ENCODE measurements at places on chromosomes 3 and 15.

- DNase-seq: no peak
Measured at GRCh38 chr3:59510576-59510975, 460.8 kb upstream of the CFAP20DC start.

DNA sequence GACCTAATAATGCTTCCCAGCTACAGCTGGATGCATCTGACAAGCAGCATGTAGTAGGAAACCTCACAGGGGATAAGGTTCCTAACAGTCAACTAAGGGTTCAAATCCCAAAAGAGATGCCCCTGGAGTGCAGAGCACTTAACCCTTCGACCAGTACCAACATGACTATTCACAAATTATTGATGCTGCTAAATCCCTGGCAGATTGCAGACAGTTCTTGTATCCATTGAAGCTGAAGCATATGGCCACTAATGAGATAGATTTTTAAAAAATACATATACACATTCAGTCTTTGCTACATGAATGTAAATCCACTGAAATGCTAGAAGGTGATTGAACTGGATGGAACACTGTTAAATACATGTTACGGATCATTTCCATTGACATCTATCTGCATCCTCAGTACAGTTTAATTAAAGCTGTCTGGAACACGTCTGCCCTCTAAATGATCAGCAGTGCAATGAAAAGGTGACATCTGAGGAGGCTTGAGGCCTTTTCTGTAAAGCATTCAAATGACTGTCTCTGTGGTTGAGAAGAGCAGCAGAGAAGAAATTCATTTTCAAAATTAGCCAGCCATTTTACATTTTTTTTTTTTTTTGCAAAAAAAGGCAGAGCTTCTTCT lies 19.5 kb upstream of the NANOGP8 start:
- DNase-seq: no peak

DNA sequence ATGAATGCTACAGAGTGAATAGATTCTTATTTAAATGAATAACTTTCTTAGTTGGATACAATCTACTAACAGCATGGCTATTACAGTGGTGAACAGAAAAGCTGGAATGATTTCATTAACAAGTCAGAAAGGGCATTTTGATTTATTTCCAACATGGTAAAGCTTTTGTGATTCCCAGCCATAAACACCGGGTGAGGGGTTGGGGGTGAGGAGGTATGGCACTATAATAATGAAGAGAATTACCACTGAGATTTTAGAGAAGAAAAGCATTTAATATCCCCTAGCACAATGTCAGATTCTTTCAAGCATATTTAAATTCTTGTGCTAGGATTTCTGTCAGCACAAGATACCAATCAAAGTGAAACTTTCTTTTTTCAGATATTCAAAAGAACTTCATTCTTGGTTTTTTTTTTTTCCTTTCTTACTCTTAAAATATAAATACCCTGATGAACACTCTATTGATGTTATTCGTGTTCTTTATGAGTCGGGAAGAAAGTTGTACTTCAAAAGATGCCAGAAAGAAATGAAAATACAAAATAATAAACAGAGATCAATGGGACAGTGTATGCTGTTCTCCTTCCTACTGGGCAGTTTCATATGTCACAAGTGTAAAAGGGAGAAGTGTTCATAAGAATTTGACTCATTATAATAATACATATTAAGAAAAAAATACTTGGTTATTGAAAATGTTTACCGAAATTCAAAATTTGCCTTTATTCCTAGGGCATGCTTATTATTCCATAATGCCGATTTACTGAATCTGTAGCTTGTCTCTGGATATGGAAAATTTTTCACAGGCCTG lies 522.8 kb downstream of the CADM2 start:
- no peak for DNase-seq

DNA sequence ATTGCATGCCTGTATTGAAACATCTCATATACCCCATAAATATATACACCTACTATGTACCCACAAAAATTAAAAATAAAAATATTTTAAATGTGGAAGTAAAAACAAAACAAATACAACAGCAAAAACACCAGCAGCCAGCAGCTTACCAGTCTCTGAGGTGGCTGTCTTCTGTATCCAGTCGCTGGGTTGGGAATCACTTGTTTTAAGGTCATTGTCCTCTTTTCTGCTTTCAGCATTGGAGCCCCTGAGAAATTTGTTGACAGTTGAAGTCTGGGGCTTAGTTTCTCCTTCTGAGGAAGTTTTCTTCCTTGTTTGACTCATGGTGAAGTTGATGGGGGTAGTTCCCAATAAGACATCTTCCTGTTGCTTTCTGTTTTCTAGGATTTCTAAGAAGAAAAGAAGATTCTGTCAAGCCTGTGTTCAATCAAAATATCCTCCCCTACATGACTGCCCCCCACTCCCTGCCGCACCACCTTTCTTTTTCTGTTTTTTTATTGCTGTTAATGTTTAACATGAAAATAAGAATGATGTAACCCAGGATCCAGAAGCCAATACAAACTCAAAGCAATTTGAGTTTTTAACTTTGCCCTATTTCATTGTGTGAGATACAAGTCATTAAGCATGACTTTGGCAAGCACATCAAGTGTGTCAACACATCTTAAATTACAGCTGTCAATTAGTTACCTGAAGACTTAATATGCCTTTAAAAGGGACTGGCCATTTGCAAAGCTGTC lies at the start of gene LRRC31:
Gene LRRC31 (minus strand): TSS at position 452 of the 737 bp plus-strand sequence. CDS start 128 bp downstream, at position 324.
- no peak for DNase-seq

GRCh38 chr3:50396502-50396901 lies 37.2 kb upstream of the TMEM115 start:
- no peak for DNase-seq

DNA sequence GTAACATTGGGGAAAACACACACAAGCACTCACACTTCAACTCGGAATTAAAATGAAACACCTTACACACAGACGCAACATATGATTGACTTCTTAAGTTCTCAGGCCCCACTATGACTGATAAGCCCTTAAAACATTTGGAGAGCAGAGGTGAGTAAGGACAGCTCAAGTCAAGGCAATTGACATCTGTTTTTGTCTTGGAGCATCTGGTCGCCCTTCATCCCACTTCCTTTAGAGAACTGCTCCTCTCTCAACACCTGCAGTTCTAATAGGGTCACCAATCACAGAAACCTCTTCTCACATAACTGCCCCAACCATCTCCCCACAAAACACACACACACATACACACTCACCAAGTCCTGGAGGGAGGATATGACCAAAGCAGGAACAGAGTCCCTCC lies 43.4 kb downstream of the ERC2 start:
- DNase-seq: no peak

GRCh38 chr3:58463181-58463941 lies 28.5 kb upstream of the KCTD6 start:
- DNase-seq: peak; percentile 44

DNA sequence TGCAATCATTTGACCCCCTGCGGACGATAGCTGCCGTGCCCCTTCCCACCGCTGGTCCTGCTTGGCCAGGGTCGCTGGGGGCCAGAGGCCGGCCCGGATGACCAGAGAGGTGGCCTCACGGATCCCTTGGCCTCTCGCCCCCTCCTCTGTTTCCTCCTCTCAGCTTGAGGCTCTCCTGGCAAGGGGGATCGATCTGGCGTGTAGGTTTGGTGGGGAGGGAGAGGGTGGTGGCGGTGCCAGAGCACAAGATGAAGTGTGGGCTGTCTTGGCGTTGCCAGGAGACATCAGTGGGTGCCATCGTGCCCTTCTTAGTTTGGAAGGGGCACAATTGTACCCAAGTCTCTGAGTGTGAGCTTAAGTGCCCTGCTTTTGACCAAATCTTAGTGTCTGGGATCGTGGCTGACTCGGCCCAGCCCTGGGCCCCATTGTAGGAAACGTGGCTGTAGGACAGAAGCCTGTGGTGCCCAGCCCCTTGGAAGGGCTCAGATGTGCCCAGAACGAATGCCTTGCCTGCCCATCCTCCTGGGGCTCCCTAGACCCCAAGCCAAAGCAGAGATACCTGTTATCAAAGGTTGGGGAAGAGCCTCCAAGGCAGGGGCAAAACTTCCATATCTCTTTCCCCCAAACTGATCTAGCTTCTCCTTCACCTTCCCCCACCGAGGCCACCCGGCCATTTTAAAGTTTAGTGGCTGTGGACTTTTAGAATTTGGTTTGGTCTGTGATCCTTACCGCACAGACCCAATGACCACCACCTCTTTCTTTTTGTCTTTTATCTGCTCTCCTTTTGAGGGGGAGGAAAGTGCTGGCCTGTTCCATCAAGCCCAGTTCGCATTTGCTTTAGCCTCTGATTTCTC lies 14.4 kb downstream of the NR2F2 start:
- DNase-seq: no peak

GRCh38 chr3:64143409-64144130 lies 81.7 kb downstream of the PRICKLE2 start:
- no peak for DNase-seq

DNA sequence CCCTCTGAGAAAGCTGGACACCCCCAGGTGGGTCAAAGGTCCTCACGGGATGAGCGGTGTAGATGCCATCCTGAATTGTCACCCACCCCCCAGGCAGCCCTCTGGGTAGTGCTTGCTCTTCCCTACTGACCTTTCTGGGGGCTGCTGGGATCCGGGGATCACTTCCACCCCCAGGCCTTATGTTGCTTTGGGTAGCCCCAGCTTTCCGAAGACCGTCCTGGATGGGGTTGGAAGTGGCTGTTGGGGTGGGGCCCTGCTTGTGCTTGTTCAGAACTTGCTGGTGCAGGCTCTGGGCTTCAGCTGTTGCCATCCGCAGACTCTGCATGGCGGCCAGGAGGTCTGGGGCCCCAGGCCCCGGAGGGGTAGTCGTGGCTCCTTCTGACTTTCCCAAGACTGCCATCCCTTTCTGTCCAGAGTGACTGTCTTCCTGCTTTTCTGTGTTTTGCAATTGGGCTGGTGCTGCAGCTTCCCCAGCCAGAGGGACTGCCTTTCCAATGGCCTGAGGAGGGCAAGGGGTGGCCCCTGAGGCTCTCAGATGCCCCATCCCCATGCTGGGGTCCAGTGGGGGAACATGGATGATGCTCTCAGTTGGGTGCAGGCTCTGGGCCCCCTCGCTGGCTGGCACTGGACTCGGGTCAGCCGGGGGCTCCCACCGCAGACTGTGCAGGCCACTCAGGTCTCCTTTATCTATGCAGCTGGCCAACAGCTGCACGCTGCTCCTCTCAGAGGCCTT lies 6.3 kb downstream of the XIRP1 start:
- no peak for DNase-seq

- DNase-seq: no peak
Measured at GRCh38 chr15:39792844-39793335, 10.2 kb upstream of the FSIP1 start.

GRCh38 chr15:27681038-27681437 lies 418.1 kb downstream of the OCA2 start:
- DNase-seq: no peak

GRCh38 chr3:1082108-1082507 lies 10.7 kb upstream of the CNTN6 start:
- no peak for DNase-seq

GRCh38 chr15:57343498-57343897 lies 32.8 kb upstream of the CGNL1 start:
- DNase-seq: no peak

DNA sequence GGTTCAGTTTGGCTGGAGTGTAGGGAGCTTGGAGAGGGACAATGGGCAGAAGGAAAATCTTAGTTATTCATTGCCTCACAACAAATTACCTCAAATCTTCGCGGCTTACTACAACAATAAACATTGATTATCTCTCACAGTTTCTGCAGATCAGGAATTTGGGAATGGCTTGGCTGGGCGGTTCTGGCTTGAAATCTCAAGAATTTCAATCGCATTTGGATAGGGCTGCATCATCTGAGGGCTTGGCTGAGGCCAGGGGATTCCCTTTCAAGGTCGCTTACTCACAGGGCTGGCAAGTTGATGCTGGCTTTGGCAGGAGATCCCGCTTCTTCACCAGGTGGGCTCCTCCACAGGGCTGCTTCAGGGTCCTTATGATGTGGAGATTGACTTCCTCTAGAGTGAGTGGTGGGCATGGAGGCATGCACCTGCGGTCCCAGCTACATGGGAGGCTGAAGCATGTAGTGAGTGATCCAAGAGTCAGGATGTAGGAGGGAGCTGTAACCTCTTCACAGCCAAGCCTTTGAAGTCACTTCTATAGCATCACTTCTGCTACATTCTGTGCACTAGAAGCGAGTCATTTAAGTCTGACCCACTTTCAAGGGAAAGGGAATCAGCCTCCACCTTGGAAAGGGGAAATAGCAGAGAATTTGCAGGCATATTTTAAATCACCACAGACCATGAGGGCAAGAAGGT lies 63.1 kb downstream of the CDC25A start:
- DNase-seq: no peak

- no peak for DNase-seq
Measured at GRCh38 chr3:114418724-114419543, 125.1 kb downstream of the TIGIT start.

- DNase-seq: no peak
Measured at GRCh38 chr3:98536456-98537017, 4.8 kb downstream of the GPR15 start.

DNA sequence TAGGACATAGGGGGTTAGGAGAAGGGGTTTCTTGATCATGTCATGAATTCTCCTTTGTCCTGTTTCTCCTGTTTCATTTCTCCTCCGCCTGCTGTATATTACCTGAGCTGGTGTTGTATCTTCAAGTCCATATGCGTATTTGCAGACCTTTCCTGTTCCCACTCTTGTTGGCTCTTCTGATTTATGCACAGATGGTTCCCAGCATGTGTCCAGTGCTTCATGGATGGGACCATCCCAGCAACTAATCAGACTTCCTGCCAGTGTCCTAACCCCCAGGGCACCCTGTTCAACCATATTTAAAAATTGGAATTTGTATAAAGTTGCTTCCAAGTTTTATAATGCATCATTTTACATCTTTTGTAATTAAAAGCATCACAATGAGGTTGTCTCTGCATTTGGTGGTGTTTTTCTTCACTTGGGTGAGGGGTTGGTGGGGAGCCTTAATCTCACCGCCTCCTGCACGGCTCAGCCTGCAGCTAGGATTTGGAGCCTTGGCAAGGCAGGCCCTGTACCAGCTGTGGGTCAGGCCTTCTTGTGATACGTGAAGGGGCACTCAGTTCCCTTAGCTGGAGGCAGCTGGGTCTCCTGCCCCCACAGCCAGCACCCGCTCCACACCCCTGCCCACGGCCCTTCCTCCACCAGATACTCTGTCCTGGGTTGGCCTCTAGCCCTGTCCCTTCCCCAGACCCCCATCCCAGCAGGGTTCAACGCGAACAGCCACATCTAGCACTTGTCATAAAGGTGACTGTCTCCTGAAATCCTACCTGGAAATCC lies 72.0 kb upstream of the BLM start:
- DNase-seq: no peak

- no peak for DNase-seq
Measured at GRCh38 chr15:73925848-73926218, 429 bp upstream of the LOXL1 start.

All from stimulated activated CD8-positive, alpha-beta memory T cell treated with anti-CD3 and anti-CD28 coated beads, Interleukin-2, amount 100 ng/mL, for 1 hour (primary cell).